BE2C (cell line): ENCODE measurements at places on chromosomes 5 and 9.

- DNase-seq, result no peak
These were observed 179.9 kb downstream of the PPP2R2B start for GRCh38 chr5:146698651-146699050.

DNA sequence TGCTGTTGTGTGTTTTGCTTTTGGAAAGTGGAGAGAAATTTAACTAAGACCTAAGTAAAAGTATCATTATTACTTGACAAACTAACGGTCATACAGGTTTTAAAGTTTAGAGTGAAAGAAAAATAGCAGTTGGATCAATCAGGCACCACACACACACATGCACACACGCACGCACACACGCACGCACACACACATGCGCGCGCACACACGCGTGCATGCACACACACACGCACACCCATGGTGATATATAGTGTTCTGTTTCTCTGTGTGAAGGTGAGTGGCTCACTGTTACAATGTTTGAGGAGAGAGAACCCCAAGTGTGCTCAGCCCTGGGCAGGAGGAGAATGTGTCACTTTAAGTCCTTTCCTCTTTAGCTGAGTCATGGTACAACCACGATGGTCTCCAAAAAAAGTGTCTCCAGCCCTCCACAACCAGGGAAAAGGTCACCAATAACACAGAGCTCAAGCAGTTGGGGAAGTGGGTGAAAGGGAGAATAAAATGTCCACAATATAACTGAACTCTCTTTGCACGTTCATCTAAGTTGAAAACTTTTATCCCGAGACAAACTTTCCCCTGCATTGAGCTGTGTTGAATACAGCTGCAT lies 3.2 kb downstream of the ZNF366 start:
- DNase-seq, result no peak

DNA sequence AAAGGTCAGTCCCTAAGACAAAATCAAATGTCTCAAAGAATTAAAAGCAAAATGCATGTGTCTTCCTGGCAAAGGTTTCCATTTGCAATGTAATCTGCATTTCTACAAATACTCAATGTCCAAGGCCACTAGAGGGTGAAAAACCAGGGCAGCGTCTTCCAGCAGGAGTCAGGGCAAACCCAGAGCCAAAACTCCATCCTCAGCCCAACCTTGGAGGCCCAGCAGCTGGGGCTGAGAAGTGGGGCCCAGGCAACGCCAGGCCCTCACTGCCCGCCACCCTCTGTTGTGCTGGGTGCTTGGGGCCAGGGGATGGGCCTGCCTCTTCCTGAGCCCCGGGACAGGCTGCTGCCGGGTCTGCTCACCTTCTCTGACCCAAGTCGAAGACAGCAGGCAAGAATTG lies 200.1 kb downstream of the PAX5 start:
- DNase-seq, result no peak

- no peak for DNase-seq
These were observed 1542.2 kb upstream of the CDH9 start for GRCh38 chr5:28580616-28581015.

GRCh38 chr9:72954431-72955125 lies 1.7 kb upstream of the ALDH1A1 start:
- DNase-seq, result no peak

DNA sequence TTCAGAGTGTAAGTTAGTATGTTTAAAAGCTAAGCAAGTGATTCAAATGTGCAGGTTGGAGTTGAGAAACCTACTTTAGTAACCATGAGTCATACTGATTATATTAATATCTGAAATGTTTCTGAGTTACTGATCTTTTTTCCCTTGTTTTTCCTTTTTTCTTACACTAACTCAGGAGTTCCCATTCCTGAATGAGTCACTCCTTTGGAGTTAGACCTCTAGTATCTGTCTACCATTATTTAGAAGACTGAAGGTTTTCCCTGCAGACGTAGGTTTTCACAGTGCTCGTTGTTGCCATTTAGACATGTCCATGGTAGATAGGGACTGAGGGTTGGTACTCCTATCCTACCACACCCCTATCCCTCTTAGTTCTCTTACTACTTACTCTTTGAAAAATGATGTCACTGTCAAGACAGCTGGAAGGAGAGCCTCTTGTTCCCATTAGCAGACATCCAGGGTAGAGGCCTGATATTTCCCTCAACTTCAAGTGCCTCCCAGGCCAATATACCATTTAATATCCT lies 20.2 kb downstream of the OCLN start:
- DNase-seq, result no peak
